ENCODE measurements at places on chromosomes 3 and 15.

DNA sequence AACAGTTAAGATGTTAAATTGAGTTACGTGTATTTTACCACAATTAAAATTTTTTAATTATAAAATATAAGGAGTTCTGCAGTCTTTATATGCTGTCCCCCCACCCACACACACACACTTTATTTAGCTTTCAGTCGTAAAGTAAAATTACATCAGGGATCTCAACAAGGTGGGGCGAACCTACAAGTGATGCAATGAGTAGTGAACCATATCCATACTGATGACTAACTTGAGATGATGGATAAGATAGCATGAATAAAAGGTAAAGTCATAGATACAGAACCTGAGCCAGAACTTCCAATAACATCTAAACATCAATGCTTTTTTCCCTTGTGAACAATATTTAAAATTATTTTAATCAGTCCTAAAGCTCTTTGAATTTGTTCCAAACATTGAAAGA is 77.2 kb downstream of the VPS13C start:
- no peak for DNase-seq

- no peak for DNase-seq
Measured at GRCh38 chr15:45431511-45431910, 53.2 kb upstream of the GATM start.

DNA sequence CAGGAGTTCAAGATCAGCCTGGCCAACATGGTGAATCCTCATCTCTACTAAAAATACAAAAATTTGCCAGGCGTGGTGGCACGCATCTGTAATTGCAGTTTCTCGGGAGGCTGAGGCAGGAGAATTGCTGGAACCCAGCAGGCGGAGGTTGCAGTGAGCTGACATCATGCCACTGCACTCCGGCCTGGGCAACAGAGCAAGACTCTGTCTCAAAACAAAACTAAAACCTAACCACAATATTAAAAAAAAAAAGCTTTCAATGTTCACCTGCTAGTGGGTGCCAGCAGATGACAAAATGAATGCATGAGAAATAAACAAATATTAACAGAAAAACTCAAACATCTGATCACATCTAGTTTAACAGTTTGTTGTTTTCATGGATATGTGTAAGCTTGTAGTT is 9.0 kb downstream of the SLC24A1 start:
- DNase-seq = no peak

- DNase-seq = no peak
Measured at GRCh38 chr3:117407317-117407716, 697.7 kb downstream of the TUSC7 start.

GRCh38 chr3:126208606-126209256 is 28.3 kb upstream of the ALDH1L1 start:
- DNase-seq = peak; percentile 85

Measured in AG04449 (cell line).